ENCODE measurements at places on chromosomes 5 and 9.
A peak's percentile ranks its signal among the peaks of the same experiment; 100 is the strongest.

DNA sequence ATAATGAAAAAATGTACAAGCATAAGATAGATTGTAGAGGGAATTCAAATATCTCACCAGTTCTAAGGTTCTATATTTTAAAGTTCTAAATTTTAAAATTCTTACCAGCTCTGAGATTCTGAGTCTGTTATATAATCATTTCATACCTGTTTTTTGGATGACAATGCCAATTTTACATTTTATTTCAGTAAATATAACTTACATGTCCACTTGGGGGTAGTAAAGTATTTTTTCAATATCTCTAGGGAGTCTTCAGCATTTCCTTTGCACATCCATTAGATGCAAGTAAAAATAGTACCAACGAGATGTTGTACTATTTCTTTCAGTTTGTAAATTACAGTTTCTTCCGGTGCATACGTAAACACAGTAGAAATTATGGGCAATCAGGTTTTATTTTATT lies 25.7 kb downstream of the NMUR2 start:
- no peak for DNase-seq

DNA sequence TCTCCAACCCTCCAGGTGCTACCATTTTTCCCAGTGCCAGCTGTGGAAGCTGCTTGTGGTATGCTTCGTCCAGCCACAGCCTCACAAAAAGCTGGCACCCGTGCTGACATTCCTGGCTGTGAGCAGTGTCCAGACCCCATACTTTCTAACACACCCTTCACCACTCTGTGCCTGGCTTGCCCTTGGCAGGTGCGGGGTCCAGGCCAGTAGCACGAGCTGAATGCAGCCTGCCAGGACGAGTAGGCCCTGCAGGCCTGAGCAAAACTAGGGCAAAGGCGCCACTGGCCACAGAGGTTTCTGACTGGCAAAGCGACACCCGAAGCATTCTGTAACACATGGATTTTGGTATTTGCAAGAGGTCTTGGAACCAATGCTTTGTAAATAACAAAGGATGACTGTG lies 26.0 kb upstream of the GHR start:
- no peak for DNase-seq

DNA sequence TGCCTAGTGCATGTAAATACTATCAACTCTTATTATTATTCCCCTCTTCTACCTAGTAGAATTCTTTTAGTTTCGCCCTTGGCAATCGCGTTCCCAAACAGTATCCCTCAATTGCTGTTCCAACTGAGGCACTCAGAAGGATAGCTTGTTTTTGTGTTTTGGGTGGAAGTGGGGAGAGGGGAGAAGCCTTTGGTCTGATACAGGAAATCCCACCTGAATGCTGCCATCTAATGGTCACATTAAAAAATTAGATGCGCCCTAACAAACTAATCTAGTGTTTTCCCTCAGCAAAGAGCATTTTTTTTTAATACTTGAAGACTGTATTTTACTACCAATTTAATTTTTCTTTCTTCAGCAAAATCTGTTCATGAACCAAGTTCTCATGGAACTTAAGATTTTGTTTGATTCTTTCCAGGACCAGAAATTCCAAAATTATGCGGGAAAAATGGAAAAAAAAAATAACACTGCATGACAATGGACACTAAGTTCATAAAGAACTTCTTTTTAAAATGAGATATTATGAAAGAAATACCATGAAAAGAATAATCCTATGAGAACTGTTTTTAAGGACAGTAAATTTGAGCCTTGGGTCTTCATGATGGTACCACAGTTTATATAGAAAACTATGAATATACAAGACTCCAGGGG lies 22.2 kb upstream of the GLDC start:
- DNase-seq = no peak

DNA sequence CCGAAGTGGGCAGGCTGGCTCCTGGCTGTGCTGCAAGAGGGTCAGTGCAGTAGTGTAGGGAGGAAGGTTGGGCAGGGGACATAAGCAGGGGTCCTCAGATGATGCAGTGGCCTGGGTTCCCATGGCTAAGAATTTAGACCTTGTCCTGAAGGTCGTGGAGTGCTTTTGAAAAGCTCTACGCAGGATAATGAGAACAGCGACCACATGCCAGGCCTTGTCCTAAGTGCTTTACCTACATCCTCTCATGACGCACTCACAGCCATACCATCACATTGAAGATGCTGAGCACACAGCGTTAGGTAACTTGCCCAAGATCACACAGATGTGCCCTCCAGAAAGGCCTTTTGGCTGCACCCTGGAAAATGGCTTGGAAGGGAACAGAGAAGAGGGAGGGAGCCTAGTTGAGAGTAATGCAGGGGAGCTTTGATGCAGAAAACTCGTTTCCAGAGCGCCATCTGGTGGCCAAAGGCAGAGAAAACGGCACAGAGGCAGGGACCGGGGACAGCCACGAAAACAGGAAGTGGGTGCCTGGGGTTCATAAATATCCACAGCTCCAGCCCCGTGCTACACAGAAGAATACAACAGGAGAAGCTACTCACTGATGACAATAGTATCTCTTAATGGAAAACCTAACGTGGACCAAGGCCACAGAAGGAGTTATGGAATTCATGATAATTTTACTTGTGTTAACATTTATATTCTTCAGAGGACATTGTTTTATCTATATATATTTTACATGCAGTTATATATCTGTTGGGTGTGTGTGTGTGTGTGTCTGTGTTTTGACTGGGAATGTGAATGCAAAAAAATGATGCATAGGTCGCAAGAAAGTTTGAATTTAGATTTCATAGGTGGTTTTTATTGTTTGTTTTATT lies 2.7 kb upstream of the PCDH12 start:
- peak; percentile 85 for DNase-seq

GRCh38 chr5:131466171-131466766 lies 168.8 kb downstream of the RAPGEF6 start:
- DNase-seq = no peak

DNA sequence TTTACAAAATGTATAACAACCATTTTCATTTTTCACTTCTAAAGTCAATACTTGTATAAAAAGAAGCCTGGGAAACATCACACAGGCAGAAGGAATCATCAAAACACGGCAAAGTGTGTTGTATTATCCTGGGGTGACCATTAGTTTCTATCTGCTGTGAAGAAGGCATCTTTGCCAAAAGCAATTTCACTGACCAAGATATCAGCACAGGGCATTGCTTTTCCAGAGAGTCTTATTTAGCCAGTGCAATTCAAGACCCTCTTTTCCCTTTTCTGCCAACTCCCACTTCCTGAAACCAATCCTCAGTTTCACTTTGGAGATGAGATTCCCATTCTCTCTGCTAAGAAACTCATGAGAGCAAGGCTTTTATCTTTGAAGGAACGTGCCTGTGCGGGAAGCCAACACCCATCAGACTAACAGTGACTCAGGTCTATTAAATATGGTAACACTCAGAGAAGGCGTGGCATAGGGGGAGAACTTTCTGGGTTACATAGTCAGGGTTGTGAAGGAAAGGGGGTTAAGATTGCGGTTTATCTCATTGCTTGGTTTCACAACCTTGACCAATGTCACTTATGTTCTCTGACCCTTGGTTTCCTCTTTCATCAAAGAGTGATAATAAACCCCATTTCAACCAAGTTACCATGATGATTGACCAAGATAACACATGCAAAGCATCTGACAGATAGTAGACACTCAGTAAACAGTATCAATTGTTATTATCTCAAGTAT lies 666.9 kb upstream of the KLF4 start:
- DNase-seq = no peak

DNA sequence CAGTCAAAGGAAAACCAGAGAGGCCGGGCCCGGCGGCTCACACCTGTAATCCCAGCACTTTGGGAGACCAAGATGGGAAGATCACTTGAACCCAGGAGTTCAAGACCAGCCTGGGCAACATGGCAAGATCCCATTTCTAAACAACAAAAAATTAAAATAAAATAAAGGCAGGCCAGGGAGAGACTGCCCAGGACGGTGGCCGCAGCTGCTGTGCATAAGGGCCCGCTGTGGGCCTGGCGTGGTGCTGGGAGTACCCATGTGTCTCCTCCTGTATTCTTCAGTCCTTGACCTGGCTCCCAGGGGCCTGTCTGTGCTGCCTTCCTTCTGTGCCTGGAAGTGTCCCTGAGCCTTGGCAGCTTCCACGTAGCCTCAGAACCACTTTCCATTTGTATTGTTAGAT lies 56.8 kb upstream of the CNOT6 start:
- no peak for DNase-seq
